ENCODE measurements at places on chromosomes 5 and 9.

- DNase-seq, result no peak
Measured at GRCh38 chr5:95761771-95762651, 30.9 kb downstream of the RHOBTB3 start.

GRCh38 chr9:121939643-121940042 is 153.5 kb downstream of the TTLL11 start:
- no peak for DNase-seq

DNA sequence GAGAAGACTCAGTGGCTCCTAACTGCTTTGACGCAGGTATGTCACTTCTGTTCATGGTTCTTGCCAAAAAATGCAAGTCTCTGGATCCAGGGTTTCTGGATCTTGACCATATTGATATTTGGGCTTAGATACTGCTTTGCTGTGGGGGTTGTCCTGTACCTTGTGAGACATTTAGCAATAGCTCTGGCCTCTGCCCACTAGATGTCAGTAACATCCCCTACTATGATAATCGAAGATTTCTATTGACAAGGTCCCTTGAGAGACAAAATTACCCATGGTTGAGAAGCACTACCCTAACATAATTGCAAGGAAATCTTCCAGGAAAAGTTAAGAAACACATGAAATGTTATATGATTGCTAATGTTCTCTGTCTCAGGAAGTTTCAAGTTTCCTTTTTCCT is 285.4 kb downstream of the TMEM232 start:
- DNase-seq, result no peak

GRCh38 chr9:111836311-111836710 is 41.6 kb upstream of the SHOC1 start:
- no peak for DNase-seq

- DNase-seq, result no peak
Measured at GRCh38 chr5:36373527-36374086, 71.9 kb upstream of the RANBP3L start.
